ENCODE measurements at places on chromosomes 2 and 18.
A peak's percentile ranks its signal among the peaks of the same experiment; 100 is the strongest.

- DNase-seq = no peak
Observed at GRCh38 chr2:102481931-102482330, 8.9 kb downstream of the SLC9A4 start.

- DNase-seq = no peak
Observed at GRCh38 chr2:168671932-168672331, 130.5 kb upstream of the NOSTRIN start.

DNA sequence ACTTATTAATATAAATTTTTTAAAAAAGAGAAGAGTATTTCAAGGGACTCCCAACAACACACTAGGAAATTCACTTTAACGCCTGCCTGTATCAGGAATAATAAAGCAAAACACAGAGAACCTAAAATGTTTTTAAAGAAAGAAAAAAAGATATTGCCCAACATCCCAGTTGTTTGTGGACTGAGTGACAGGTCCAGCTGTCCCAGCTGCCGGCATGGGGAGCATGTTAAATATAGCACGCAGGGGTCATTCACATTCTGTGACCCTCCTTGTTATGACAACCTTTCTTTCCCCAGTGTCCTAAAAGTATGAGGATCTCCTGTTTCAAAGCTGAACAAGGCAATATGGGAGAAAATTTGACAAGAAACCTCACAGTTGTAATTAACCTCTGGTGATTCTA is 4.4 kb downstream of the KLHL41 start:
- DNase-seq = no peak

- DNase-seq = no peak
Observed at GRCh38 chr18:56067969-56068671, 480.1 kb upstream of the TCF4 start.

- DNase-seq = no peak
Observed at GRCh38 chr2:6832596-6833299, 33.0 kb downstream of the CMPK2 start.

GRCh38 chr18:63394954-63395353 is 27.3 kb downstream of the VPS4B start:
- no peak for DNase-seq

- no peak for DNase-seq
Observed at GRCh38 chr2:19944205-19944845, 42.5 kb upstream of the TTC32 start.

DNA sequence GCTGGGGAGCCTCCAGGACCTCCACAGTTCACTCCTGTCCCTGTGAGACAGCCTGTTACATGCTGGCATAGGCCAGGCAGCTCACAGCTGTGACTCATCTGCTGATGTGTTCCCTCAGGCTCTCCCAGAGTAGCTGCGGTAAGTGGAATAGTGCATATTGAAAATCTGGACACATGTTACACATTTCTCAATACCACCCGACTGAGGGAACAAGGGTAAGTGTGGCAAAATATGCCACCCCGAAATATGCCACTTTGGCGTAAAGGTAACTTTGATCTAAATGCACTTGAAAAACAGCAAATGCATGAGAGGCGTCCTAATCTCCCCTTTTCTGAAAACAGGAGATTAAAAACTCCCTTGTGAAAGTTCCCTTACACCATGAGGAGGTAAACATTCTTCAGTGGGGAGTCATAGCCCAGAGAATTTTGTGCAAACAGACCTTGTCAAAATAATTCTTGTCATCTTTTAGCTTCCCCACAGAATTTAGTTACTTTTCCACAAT is 557.9 kb downstream of the CCDC85A start:
- DNase-seq = no peak

DNA sequence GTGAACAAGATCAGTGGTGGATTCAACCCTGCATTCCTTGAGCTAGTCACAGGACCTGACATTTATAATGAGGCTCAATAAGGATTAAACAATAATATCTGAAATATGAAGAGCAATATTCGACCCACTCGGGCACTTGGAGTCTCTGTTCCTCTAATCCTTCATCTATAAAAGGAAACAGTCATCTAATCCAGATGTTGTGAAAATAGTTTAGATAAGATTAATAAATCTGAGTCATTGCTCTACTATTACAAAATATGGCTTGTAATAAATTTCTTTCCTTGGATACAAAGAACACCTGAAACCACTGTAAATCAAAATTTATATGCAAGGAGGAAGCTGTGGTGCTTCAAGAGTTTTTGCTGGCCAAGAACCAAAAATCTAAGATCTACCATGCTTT is 846.9 kb upstream of the ACVR2A start:
- no peak for DNase-seq

GRCh38 chr2:201600906-201601305 is 42.4 kb downstream of the TMEM237 start:
- no peak for DNase-seq

- peak; percentile 76 for DNase-seq
Observed at GRCh38 chr2:5365871-5366461, 326.2 kb upstream of the SOX11 start.

DNA sequence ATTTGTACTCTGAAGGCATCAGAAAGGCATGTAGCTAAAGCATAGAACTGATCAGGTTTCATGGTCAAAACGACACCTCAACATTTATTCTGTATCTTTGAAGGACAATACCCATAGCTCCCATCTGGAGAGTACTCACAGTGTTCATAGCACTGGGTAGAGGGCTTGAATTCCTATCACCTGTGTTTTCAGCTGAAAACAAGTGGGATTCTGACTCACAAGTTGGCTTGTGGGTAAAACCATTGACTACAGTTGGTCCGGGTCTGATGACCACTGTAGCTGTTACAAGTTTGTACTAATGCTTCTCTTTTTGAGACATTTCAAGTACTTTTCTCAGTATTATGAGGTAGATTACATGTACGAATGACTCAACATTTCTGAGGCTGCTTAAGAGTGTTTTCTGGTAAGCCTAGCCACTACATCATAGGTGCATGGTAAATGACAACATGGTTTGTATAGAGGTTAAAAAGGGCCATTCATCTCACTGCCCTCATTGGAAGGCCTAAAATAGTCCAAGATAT is 68.6 kb upstream of the PELI1 start:
- peak; percentile 42 for DNase-seq

DNA sequence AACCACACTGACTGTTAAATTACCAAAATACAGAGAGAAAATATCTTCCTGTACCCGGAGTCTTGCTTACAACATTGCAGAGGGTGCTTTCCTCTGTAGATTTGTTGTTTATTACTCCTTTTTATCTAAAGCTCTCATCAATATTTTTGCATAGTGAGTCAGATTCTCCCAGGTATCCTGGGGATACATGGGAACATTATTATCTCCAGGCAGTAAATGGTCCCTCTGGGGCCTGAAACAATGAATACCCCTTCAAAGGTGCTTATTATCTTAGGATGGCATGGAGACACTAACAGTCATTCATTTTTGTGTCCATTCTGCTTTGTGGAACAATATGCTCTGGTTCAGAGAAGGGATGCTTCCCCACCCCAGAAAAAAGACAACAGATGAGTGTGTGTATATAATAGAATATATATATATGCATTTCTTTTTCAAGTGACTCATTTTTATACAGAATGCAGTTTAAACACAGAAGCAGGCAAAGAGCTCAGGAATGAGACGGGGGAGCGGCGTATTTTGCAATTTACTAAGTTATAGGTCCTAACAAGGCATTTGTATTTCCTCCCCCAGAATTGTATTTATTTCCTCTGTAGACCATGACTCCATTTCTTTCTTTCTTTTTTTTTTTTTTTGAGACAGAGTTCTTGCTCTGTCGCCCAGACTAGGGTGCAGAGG is 424.8 kb upstream of the ZEB2 start:
- no peak for DNase-seq

GRCh38 chr2:105371156-105371555 is 27.7 kb downstream of the FHL2 start:
- DNase-seq = no peak

- no peak for DNase-seq
Observed at GRCh38 chr2:77397763-77398162, 124.4 kb downstream of the LRRTM4 start.

- DNase-seq = peak; percentile 64
Observed at GRCh38 chr2:147082850-147083522, 761.8 kb upstream of the ACVR2A start.

- no peak for DNase-seq
Observed at GRCh38 chr2:239240414-239240881, 160.4 kb downstream of the HDAC4 start.

DNA sequence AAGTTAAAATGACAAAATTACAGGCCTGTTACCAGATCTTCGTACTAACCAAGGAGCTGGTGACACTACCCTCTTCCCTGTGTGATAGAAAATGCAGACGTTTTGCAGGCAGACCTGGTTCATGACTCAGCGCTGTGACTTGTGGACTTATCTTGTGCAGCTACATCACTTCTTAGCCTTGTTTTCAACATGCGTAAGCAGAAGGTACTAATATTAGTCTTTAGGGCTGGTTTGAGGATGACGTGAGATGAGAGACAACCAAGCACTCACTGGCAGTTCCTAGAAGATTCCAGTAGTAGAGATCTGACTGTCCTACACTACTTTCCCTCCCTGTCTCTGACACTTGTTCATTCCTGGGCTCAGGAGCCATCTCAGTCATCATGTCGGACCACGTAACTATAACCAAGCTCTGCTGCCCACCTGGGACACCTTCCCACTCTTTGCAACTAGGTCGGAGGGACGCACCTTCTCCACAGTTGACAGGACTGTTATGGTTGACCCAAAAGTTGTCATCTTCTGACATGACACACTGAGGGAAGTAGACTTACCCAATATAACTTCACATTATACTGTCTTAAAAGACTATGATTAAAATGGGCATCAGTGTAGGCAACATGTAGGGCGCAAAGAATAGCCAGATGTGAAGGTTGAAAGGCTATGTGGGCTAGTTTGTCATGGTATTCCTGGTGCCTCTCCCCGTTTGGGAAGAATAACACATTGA is 64.8 kb downstream of the TNFRSF11A start:
- peak; percentile 11 for DNase-seq

DNA sequence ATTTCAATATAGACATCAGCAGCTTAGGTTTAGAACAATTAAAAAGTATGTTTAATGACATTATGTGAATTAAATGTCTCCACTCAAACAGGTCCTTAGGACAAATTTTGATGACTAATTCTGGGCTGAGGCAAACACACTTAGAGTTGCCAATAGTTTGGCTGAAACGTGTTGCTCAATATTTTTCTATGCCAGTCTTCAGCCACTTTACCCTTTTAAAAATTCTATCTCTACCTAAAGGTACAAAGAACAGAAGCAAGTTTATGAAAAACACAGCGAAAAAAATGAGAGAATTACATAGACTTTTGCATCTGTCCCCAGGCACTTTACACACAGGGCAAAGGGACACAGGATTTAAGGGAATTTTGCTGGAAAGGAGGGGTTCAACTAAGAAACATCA is 4.5 kb downstream of the IDH1 start:
- peak; percentile 4 for DNase-seq

GRCh38 chr2:39476524-39476923 is 39.4 kb upstream of the MAP4K3 start:
- no peak for DNase-seq

GRCh38 chr2:226836548-226836885 is 663 bp downstream of the RHBDD1 start:
- DNase-seq = no peak

DNA sequence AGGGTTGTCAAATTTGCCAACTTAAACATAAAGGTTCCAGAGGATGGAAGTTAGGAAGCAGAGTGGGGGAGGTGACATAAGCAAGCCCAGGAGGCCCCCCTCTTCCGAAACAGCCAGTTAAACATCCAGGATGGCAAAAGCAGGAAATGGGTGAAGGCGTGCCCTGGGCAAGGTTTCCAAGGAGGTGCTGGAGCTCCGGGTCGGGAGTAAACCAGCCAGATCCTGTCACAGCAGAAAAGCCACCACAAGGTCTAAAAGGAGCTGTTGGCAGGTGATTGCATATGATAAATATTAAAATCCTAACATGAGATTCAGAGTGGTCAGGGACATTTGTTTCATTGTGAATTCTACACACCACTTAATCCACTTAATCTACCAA is 572.2 kb upstream of the SALL3 start:
- no peak for DNase-seq

Measured in erythroblast (primary cell).